ENCODE measurements at places on chromosomes 3 and 15. TPM values are rescaled to one million over a fixed set of nuclear protein-coding genes. Genes with fewer than 3 reads are reported as not detected.

DNA sequence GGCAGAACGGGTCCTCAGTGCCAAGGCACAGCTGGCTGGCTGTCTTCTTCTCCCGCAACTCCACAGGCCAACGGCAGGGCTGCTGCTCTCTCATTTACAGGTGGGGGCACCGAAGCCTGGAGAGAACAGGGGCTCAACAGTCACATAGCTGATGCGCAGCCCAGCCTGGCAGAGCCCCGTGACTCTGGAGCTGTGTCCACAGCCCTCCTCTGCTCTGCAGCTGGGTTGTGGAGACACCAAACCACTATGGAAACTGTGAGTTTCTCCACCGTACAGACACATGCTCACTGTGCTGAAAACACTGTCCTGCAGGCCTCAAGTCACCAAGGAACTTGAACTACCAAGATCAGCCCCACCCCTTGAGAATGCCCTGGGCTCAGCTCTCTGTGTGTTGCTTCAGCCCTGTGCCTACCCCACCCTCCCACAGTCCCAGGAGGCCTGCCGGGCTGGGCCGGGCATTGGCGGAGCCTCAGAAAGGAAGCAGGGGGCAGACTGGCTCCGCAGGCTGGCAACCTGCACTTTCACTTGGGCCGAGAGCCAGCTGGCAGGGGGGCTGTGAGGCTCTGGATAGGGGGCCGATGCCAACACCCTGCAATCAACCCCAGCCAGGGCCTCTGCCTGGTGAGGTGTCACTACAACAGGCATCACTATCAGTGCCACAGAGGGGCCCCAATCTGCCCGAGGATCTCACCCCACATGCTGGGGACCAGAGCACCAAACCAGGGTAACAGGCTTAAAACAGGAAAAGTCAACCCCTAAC, 113.7 kb upstream of the RPL32 start:
- peaks cover 4% of the 10 kb centered on the region for H3K36me3 ChIP-seq
- DNase-seq: peak; percentile 67
- peaks cover 11% of the 10 kb centered on the region for H3K4me1 ChIP-seq

GRCh38 chr15:69798481-69799250, 299.1 kb downstream of the TLE3 start:
- no peak for DNase-seq
- peaks cover 7% of the 10 kb centered on the region for H3K4me1 ChIP-seq
- H3K27me3 ChIP-seq: peaks cover 14% of the 10 kb centered on the region
- no peak overlapping the region for H3K4me3 ChIP-seq
- no peak overlapping the region for H3K27ac ChIP-seq

DNA sequence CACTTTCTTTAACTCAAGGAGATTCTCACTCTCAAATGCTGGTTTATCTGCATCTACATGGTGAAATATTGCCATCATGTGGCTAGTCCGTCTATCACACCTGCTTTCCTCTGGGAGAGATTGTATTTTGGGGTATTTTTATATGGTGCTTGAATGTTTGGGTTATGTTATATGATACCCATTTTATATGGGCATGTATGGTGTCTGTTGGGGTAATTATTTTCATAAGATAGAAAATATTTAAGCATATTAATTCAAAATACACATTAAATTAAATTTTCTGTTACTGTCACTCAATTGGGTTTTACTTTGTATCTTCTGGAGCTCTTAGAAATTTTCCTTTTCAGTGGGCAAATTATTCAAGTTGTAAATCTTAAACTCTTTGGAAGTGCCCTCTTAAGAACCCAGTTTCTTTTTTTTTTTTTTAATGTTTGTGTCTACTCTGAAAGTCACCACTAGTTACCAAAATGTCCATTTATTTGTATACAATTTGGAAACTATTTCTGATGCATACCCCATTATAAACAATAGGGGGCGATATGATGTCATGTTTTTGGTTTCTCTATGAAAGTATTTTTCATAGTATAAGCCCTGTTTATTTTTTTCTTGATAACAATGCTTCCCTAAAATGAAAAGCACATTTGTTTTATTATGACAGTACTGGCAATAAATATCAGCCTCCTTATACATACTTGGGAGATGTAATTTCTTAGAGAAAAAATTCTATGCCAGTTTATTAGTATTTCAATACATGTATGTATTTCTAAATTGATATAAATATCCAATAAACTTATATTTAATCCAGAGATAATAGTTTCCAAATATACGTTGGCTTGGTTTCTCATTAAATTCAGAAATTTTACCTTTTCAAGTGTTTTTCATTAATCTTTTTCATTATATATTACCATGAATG, 36.1 kb upstream of the PLSCR5 start:
- no peak overlapping the region for H3K27ac ChIP-seq
- no peaks in the 10 kb centered on the region for H3K4me1 ChIP-seq
- no peak overlapping the region for H3K4me3 ChIP-seq
- H3K36me3 ChIP-seq: no peaks in the 10 kb centered on the region
- DNase-seq: peak; percentile 51

GRCh38 chr3:176807938-176808337, 389.3 kb downstream of the TBL1XR1 start:
- no peak overlapping the region for H3K27ac ChIP-seq
- H3K4me1 ChIP-seq: no peaks in the 10 kb centered on the region

DNA sequence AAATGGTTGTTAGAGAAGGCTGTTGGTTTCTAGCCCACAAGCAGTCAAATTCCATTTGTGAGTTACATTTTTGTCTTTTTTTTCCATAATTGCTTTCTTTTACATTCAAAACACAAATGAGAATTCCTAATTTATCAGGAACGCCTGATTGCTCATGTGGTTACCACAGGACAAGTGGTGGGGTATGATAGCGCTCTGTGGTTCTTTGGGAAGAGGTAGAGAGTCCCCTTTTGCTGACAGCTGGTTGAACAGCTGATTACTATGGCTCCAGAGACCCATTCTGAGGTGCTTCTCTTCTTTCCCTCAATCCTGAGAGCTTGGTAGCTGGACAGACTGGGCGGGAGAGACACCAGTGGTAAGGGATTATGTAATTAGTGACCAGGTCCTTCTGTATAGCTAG, 24.4 kb downstream of the CNOT10 start:
- H3K27ac ChIP-seq: no peak overlapping the region
- H3K4me1 ChIP-seq: peaks cover 5% of the 10 kb centered on the region
- no peaks in the 10 kb centered on the region for H3K27me3 ChIP-seq
- H3K36me3 ChIP-seq: peaks cover 21% of the 10 kb centered on the region

- no peak overlapping the region for H3K4me3 ChIP-seq
- H3K36me3 ChIP-seq: no peaks in the 10 kb centered on the region
- H3K27ac ChIP-seq: no peak overlapping the region
- H3K4me1 ChIP-seq: no peaks in the 10 kb centered on the region
- DNase-seq: no peak
Measured at GRCh38 chr15:90686435-90687218, 30.5 kb upstream of the BLM start.

- H3K4me1 ChIP-seq: no peaks in the 10 kb centered on the region
- H3K4me3 ChIP-seq: no peak overlapping the region
- no peak overlapping the region for H3K27ac ChIP-seq
Measured at GRCh38 chr3:17412950-17413530, 329.4 kb downstream of the TBC1D5 start.

DNA sequence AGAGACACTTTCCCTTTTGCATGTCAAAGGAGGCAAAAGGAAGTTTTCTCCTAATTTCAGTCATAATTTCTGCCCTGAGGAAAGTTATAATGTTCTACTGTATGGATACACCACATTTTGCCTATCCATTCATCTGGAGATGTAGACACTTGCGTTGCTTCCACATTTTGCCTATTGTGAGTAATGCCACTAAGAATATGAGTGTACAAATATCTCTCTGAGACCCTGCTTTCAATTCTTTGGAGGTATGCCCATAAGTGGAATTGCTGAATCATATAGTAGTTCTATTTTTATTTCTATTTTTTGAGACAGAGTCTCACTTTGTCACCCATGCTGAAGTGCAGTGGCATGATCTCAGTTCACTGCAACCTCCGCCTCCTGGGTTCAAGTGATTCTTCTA, 3.6 kb upstream of the CD276 start:
- no peak for DNase-seq
- H3K27ac ChIP-seq: no peak overlapping the region
- no peaks in the 10 kb centered on the region for H3K36me3 ChIP-seq
- H3K27me3 ChIP-seq: no peaks in the 10 kb centered on the region

GRCh38 chr3:143433787-143434378, 314.3 kb downstream of the CHST2 start:
- H3K27me3 ChIP-seq: no peaks in the 10 kb centered on the region
- no peak overlapping the region for H3K27ac ChIP-seq
- peak; percentile 36 for DNase-seq

DNA sequence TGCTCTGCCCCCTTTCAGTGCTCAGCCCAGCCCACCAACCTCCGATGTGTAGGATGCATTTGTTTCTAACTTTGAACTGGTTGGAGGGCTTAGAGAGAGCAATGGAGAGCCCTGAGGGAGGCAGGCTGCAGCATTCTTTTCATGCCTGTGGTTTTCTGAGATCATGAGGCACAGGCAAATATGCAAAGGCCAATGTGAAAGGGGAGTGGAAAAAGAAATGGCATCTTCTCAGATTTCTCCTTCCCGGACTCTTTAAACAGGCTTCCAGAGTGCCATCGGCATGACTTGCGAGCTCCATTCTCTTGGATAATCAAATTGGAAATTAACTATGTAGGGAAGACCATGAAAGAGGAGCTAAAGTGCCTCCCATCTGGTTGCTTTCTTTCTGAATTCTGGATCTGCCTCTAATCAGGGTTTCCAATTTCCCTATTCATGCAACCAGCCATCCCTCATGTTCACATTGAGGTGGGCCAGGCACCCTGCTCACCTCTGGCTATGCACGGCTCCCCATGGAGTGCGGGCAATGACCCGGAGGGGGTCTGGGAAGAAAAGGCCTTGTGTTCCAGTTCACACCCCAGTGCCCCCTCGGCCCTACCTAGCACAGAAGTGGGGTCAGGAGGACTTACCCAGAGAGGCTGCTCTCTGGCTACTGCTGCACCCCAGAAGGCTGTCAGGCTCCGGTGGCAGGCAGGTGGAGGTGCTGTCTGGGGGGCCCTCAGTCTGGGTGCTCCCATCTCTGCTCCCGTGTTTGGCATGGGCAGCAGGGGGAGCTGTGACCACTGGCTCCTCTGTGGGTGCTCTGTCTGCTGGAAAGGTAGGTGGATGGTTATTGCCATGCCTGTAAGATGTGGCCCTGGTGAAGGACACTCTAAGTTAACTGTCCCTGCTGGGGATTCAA, 16.1 kb downstream of the AMOTL2 start:
- peaks cover 100% of the 10 kb centered on the region for H3K36me3 ChIP-seq
- H3K27me3 ChIP-seq: no peaks in the 10 kb centered on the region
- H3K27ac ChIP-seq: peak overlapping the region; percentile 50
- DNase-seq: peak; percentile 90
- peak overlapping the region; percentile 31 for H3K4me3 ChIP-seq

GRCh38 chr3:632571-633170, 436.1 kb downstream of the CHL1 start:
- no peak overlapping the region for H3K27ac ChIP-seq
- H3K27me3 ChIP-seq: peaks cover 32% of the 10 kb centered on the region
- H3K4me1 ChIP-seq: no peaks in the 10 kb centered on the region
- H3K4me3 ChIP-seq: no peak overlapping the region
- peak; percentile 58 for DNase-seq

DNA sequence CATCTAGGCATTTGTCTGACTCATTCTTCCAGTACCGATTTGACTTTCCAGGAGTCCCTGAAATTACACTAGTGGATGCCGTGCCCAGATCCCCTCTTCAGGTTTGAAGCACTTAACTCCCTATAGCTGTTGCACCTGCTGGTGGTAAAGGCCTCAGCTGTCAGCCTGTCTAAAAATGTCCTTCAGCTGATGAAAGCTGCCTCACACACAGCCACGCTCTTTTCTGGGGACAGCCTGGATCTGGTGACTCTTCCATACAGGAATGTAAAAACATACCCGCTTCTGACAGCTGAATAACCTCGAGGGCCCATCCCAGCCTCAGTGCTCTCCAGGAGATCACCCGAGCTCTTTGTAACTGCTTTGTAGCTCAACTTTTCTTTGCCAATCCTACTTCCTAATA, 534.1 kb upstream of the GRM7 start:
- H3K4me1 ChIP-seq: peaks cover 18% of the 10 kb centered on the region
- H3K4me3 ChIP-seq: no peak overlapping the region
- no peak for DNase-seq
- H3K27me3 ChIP-seq: no peaks in the 10 kb centered on the region
- H3K27ac ChIP-seq: peak overlapping the region; percentile 3

DNA sequence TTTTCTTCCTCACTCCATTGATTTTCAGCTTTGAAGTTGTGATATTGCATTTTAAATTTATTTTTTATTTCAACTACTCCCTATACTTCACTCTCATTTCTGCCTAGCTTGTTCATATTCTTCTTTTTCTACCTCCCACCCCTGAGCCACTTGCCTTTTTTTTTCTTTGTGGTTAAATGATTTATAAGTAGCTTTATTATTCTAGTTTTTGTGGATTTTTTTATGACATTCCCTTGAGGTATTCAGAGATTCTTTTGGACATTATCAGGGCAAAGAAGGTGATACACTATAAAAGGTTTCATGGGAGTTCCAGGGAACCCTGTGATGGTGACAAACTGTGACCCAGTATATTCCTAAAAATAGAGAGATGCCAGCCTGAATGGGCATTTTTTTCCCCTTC, 3.3 kb downstream of the C15orf61 start:
- no peaks in the 10 kb centered on the region for H3K27me3 ChIP-seq

- DNase-seq: no peak
- no peak overlapping the region for H3K27ac ChIP-seq
- H3K4me3 ChIP-seq: no peak overlapping the region
- H3K4me1 ChIP-seq: peaks cover 11% of the 10 kb centered on the region
Measured at GRCh38 chr3:174020156-174020555, 622.6 kb downstream of the NLGN1 start.

- peaks cover 53% of the 10 kb centered on the region for H3K36me3 ChIP-seq
- peaks cover 29% of the 10 kb centered on the region for H3K4me1 ChIP-seq
- H3K4me3 ChIP-seq: peak overlapping the region; percentile 87
- no peaks in the 10 kb centered on the region for H3K27me3 ChIP-seq
- no peak for DNase-seq
- H3K27ac ChIP-seq: peak overlapping the region; percentile 98
Measured at GRCh38 chr15:92882697-92883162, 17.4 kb upstream of the CHD2 start.

GRCh38 chr3:190586631-190587011, 72.7 kb downstream of the IL1RAP start:
- H3K27ac ChIP-seq: peak overlapping the region; percentile 78
- H3K4me1 ChIP-seq: peaks cover 27% of the 10 kb centered on the region
- H3K36me3 ChIP-seq: peaks cover 4% of the 10 kb centered on the region
- peak; percentile 78 for DNase-seq
- H3K4me3 ChIP-seq: peak overlapping the region; percentile 48
- no peaks in the 10 kb centered on the region for H3K27me3 ChIP-seq

DNA sequence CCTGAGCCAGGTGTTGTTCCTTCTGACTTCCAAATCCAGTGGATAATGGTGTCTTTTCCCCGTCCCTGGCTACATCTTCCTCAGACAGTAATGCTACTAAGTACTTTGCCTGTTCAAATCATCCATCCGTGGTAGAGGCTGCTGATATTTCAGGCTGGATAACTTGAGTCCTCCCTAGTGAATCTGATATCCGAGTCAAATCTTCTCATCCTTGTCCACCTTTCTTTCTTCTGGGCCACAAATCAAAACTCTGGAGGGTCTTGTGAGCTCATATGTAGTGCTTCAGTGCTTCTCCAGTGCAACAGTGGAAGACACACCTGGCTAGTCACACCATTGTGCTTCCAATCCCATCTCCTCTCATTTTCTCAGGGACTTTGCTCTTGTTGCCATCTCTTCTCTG, 11.2 kb downstream of the SH3GL3 start:
- no peak for DNase-seq
- peaks cover 7% of the 10 kb centered on the region for H3K36me3 ChIP-seq
- H3K27ac ChIP-seq: no peak overlapping the region
- no peak overlapping the region for H3K4me3 ChIP-seq
- H3K27me3 ChIP-seq: peaks cover 17% of the 10 kb centered on the region
- no peaks in the 10 kb centered on the region for H3K4me1 ChIP-seq

CHDH gene
- 0.49 TPM for total RNA-seq

RBM15B gene
- 32.5 TPM for total RNA-seq

PRR20G gene
- total RNA-seq: not detected

RBPMS2 gene
- total RNA-seq: 0.17 TPM

ESYT3 gene
- total RNA-seq: 0.44 TPM

RTP1 gene
- total RNA-seq: not detected

P2RY13 gene
- total RNA-seq: not detected

FAM174B gene
- 6.5 TPM for total RNA-seq
